SW480 (cell line): ENCODE measurements at places on chromosomes 7 and 10.

DNA sequence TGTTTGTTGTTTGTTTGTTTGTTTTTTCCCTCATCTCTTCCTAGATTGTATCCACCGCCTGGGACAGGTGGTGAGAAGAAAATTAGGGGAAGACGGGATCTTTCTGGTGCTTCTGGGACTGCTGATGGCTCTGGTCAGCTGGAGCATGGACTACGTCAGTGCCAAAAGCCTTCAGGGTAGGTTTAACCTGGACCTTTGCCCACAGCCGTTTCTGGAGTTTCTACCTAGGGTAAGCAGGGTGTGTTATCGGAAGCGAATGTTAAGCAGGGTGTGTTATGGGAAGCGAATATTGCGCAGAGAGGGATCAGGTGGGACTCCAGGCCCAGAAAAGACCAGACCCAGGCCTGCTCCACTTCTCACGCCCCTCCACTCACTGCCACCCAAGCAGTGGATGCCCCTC lies 4.7 kb downstream of the CLCN1 start:
- no peak for DNase-seq

DNA sequence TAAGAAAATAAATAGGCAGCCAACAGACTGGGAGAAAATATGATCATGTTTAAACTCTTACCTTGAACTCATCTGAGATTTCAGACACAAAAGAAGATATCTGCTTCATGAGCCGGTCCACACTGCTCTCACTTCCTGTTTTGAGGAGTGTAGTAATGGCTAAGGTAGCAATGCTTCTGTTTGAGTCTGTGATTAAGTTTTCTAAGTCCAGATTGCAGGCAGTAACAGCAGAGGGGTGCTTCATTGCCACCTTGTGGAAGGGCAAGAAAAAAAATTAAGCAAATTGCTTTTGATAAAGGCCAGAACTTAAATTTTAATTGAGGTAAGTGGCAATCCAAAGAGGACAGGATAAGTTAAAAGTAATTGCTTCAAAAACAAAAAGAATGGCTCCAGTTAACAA lies 69.1 kb downstream of the MEST start:
- peak; percentile 57 for DNase-seq

- no peak for DNase-seq
Measured at GRCh38 chr7:5477723-5478531, 54.3 kb upstream of the TNRC18 start.

- DNase-seq, result no peak
Measured at GRCh38 chr7:7251742-7252141, 69.4 kb downstream of the C1GALT1 start.

- DNase-seq, result no peak
Measured at GRCh38 chr7:130615583-130615982, 53.0 kb downstream of the COPG2 start.
